ENCODE measurements at places on chromosomes 6 and 20. TPM values are rescaled to one million over a fixed set of nuclear protein-coding genes. Genes with fewer than 3 reads are reported as not detected.

TPX2 gene
- total RNA-seq = 98.2 TPM

UNC5CL gene
- 0.52 TPM for total RNA-seq

KCNK15 gene
- total RNA-seq = 0.74 TPM

TCP11 gene
- total RNA-seq = not detected

POU3F2 gene
- not detected for total RNA-seq

C20orf173 gene
- total RNA-seq = not detected

MYH7B gene
- not detected for total RNA-seq

BPIFB4 gene
- not detected for total RNA-seq

RBPJL gene
- total RNA-seq = not detected

CHD6 gene
- total RNA-seq = 8.7 TPM

PNLDC1 gene
- total RNA-seq = 0.06 TPM

BLCAP gene
- total RNA-seq = 49.5 TPM

DUSP22 gene
- total RNA-seq = 11.5 TPM

LY6G6D gene
- not detected for total RNA-seq

SERAC1 gene
- total RNA-seq = 3.2 TPM

PPP1R14C gene
- total RNA-seq = 0.89 TPM

TRIM10 gene
- total RNA-seq = not detected

SLC17A2 gene
- total RNA-seq = not detected

HTR1E gene
- not detected for total RNA-seq

PPP1R16B gene
- total RNA-seq = 0.12 TPM

RAET1L gene
- 0.40 TPM for total RNA-seq

BMP2 gene
- total RNA-seq = 0.47 TPM

ARMC2 gene
- 2.8 TPM for total RNA-seq

BPIFA1 gene
- total RNA-seq = not detected

SHLD1 gene
- total RNA-seq = 8.8 TPM

TBXT gene
- not detected for total RNA-seq
